PC-3 (cell line): ENCODE measurements at places on chromosomes 12 and 14. TPM values are rescaled to one million over a fixed set of nuclear protein-coding genes. Genes with fewer than 3 reads are reported as not detected.

Gene MGP
- 0.22 and 2.1 TPM in 2 replicates for total RNA-seq

Gene BICDL1
- 3.6 and 5.8 TPM in 2 replicates for total RNA-seq

Gene AREL1
- 25.4 and 32.1 TPM in 2 replicates for total RNA-seq

Gene ALKBH1
- 9.7 and 10.8 TPM in 2 replicates for total RNA-seq

Gene DPPA3
- not detected in 2 replicates for total RNA-seq

Gene PROX2
- total RNA-seq, result not detected in 2 replicates
